ENCODE measurements at places on chromosomes 7 and 10.

- no peak for DNase-seq
Observed at GRCh38 chr7:155236386-155236785, 61.3 kb upstream of the INSIG1 start.

DNA sequence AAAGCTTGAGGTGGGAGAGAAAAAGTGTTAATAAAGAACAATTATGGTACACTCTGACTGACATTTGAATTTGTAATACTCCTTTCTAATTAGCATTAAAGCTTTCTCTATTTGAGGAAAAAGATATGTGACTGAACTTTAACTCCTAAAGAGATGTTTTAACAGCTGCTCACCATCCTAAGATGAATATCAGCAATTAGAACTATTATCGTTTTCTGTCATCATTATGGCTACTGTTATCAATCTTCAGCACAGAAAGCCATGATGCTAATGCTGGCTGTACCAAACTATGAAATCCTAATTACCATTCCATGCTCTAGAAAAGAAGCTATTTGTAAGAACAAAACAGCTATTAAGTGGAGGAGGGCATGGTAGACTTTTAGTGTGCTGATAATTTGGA is 228.8 kb upstream of the CSTF2T start:
- DNase-seq = no peak

DNA sequence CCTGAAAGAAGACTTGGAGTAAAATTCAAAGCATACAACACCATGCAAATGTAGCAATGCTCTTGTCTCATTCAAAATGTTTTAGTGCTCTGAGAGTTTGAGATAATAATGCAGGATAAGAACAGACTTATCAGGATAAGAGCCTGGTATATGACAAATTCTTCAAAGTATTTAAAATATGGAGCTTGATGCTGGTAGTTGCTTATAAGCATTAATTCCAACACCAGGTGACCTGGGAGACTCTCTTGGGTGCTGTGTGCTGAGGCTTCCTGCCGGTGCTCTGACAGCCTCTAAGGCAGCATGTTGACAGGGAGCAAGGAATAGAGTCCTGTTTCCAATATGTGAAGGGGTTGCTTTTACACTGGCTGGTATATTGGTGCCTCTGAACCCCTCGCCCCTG is 34.8 kb upstream of the SLC26A5 start:
- DNase-seq = no peak

DNA sequence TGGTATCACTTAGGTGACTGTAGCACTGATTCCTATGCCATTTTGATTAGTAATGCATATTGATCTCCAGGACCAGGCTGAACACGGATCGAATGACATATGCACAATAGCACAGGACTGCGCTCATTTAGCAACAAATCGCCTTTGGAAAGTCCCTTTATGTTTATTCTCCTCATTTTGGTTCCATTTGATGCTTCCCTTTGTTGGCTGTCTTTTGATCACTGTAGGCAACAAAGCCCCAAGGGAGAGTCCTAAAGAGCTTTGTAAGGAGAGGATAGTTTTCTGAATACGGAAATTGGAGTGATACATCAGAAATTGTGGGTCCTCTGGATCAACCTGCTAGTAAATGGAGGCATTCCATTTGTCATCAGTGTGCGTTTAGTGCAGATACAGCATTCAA is 1111.4 kb downstream of the SORCS1 start:
- no peak for DNase-seq

DNA sequence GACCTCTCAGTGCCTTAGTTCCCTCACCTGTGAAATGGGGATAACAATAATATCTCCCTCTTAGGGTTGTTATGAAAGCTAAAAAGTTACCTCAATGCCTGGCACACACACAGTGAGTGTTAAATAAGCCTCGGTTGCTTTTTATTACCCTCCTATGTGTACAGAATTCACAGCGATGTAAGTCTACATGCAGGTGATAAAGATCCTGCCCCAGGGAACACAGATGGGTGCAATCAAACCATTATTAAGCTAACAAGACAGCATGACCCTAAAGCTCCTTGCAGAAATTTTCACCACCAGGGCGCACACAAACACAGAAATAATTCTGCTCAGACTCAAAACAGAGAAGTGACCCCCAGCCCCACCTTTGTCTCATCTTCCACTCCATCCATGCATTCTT is 261.9 kb downstream of the SNX10 start:
- no peak for DNase-seq
